ENCODE measurements at places on chromosomes 2 and 18.

DNA sequence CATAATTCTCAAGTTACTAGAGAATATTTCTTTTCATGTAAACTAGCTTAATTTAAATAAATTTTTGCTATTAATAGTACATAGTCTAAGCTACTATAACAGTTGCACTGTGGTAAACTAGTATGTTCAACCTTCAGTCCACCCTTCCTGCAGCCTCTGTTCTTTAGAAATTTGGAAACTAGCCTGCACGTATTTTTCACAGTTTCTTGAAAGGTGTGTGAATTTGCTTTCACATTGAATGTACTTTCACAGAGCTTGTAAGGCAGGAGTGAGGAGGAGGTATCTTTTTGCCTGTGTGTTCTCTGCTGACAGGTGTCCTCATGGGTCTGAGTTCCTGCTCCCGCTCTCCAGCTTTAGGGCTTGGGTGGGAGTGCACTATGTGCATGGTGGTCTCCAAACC lies 117.5 kb downstream of the ATP9B start:
- DNase-seq: no peak

GRCh38 chr2:12227941-12228608 lies 481.6 kb downstream of the LPIN1 start:
- DNase-seq: no peak

GRCh38 chr2:72887740-72888437 lies 681 bp downstream of the SPR start:
- DNase-seq: peak; percentile 52

DNA sequence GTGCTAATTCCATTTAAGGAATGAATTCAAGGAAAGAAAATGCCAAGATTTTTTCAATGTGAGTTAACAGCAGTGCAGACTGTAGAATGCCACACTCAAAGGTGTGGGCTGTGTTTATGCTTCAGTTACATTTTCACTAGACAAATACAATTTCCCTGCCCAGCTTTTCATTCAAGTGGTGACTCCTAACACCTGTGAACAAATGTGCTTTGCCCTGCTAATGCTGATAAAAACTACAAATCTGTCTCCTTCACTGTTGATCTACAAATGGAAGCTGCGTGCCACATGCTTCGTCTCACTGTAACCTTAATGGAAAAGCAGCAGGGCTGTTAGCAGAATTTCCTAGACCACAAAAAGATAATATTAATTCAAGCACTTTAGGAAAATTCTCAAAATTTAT lies 19.8 kb upstream of the TCF4 start:
- no peak for DNase-seq

- no peak for DNase-seq
These were observed 10.6 kb downstream of the CFLAR start for GRCh38 chr2:201126308-201127151.
